Adrenal gland (tissue), 19 donors: ENCODE measurements at places on chromosomes 2 and 18. TPM values are rescaled to one million over a fixed set of nuclear protein-coding genes. Genes with fewer than 3 reads are reported as not detected.

CHRNA1 gene
- not detected for total RNA-seq

SCN2A gene
- 0.72 TPM for total RNA-seq

PLGLB2 gene
- 2.9 TPM for total RNA-seq

DNA sequence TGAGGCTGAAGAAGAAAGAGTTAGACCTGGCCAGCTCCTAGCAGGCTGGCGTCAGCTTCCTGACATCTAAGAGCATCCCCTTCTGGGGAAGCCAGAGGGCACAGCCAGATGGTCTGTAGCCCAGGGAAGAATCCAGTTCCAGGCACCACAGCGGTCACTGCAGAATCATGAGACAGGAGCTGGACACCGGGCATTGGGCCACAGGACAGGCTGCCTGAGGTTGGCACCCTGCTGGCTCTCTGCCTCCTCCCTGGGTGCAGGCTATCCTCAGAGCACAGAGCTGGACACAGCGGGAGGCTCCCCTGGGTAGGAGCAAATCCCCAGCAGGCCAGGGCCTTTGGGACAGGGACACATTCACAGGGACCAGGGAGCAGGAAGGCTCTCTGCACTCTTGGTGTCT is 19.8 kb upstream of the ATOH8 start:
- H3K27me3 ChIP-seq, result no peaks in the 10 kb centered on the region
- H3K27ac ChIP-seq, result no peak overlapping the region
- no peak overlapping the region for H3K4me3 ChIP-seq
- DNase-seq, result no peak

GRCh38 chr2:53498210-53498609 is 269.4 kb upstream of the CHAC2 start:
- H3K4me3 ChIP-seq, result no peak overlapping the region
- no peak for DNase-seq
- no peaks in the 10 kb centered on the region for H3K36me3 ChIP-seq
- no peaks in the 10 kb centered on the region for H3K4me1 ChIP-seq
- no peak overlapping the region for H3K27ac ChIP-seq
- no peaks in the 10 kb centered on the region for H3K27me3 ChIP-seq

STAT4 gene
- total RNA-seq, result 1.5 TPM

DNA sequence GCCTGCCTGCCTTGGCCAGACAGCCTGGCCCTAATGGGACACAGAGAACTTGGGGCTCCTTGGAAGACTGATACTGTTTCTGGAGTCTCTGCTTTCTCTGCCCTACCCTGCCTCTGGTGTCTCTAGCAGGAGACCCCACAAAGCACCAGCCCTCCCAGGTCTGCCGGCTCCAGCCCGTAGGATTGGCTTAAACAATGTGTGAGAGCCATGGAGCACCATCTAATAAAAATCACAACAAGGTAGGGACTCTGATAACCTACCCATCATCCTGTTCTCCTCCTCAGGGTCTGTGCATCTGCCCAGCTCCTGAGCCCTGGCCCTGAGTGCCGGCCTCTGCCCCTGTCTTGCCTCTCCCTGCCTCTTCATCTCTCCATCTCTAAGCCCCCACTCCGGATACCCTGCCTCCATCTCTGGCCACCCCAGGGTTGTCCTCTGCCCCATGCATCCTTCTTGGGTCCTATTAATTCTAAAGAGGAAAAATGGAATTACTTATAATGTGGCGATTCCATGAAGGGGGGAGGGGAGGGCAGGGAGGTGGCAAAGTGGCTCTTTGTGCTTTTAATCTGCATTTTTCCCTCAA is 1.2 kb upstream of the ECEL1 start:
- H3K36me3 ChIP-seq, result no peaks in the 10 kb centered on the region
- peaks cover 7% of the 10 kb centered on the region for H3K4me1 ChIP-seq
- no peak overlapping the region for H3K27ac ChIP-seq

EFHD1 gene
- 2.9 TPM for total RNA-seq

- peaks cover 8% of the 10 kb centered on the region for H3K4me1 ChIP-seq
- H3K27ac ChIP-seq, result no peak overlapping the region
- H3K27me3 ChIP-seq, result no peaks in the 10 kb centered on the region
These were observed 71.6 kb upstream of the CHRNA1 start for GRCh38 chr2:174835797-174836255.

GRCh38 chr2:197884252-197884651 is 79.9 kb downstream of the PLCL1 start:
- no peaks in the 10 kb centered on the region for H3K36me3 ChIP-seq
- H3K27me3 ChIP-seq, result no peaks in the 10 kb centered on the region
- no peaks in the 10 kb centered on the region for H3K4me1 ChIP-seq
- DNase-seq, result no peak
- no peak overlapping the region for H3K27ac ChIP-seq

DNA sequence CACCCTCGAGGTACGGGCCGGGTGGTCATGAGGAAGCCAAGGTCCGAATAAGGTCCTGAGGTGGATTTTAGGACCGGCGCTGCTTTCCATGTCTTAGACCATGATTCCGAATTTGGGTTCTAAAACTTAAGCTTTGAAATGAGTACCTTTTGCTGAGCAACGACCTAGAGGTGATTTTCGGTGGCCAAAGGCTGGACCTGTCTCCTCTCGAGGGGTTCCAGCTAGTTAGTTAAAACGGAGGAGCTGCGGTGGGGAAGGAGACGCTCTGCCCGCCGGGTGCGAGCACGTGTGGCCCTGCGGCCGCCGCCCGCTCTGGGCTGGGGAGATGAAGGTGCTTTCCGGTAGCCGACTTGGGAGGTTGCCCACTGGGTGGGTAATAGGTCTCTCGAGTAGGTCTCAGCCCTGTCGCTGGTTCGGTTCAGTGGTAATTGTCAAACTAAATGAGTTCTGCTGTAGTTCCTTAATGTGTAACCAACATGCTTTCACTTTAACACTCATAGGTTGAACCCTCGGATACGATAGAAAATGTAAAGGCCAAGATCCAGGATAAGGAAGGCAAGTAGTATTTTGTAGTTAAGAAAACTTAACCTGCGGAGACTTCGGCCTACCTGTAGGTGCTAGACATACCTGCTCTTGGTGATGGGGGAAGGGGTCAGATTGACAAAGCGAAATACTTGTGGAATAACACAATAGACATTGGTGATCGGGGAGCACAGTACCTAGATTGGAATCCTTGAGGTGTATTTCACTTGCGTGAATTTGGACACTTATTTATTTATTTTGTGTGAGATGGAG is 572 bp downstream of the RPS27A start:
- DNase-seq, result peak; percentile 56
- H3K4me3 ChIP-seq, result peak overlapping the region; percentile 98
- H3K4me1 ChIP-seq, result peaks cover 9% of the 10 kb centered on the region

DNA sequence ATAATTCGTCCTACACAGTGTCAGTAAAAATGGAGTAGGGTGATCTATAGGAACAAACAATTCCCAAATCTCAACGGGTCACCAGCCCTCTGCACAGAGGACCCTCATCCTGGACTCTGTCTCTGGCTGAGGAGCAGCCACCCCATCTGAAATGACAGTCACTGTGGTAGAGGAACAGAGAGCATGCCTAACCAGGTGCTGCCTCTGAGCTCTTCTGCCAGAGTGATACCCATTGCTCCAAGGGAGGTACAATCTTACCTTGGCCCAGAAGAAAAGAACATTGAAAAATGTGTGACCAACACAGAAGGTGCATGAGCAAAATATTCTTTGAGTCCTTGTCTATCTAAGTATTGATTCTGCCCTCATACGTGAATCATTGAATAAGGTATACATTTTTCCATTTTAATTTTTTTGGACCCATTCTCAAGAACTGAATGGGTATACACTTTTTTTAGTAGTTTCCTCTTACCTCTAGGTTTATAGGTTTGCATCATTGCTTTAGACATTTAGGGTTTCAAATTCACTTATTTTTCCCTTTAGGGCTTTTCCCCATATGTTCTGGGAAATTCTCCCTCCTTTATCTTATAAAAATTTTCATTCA is 8.7 kb downstream of the SP140 start:
- no peaks in the 10 kb centered on the region for H3K4me1 ChIP-seq
- no peak overlapping the region for H3K27ac ChIP-seq
- no peaks in the 10 kb centered on the region for H3K27me3 ChIP-seq
- H3K36me3 ChIP-seq, result no peaks in the 10 kb centered on the region

GRCh38 chr2:23100406-23100805 is 284.6 kb upstream of the KLHL29 start:
- H3K36me3 ChIP-seq, result no peaks in the 10 kb centered on the region
- no peak overlapping the region for H3K4me3 ChIP-seq
- no peak overlapping the region for H3K27ac ChIP-seq
- no peak for DNase-seq
- no peaks in the 10 kb centered on the region for H3K27me3 ChIP-seq

DNA sequence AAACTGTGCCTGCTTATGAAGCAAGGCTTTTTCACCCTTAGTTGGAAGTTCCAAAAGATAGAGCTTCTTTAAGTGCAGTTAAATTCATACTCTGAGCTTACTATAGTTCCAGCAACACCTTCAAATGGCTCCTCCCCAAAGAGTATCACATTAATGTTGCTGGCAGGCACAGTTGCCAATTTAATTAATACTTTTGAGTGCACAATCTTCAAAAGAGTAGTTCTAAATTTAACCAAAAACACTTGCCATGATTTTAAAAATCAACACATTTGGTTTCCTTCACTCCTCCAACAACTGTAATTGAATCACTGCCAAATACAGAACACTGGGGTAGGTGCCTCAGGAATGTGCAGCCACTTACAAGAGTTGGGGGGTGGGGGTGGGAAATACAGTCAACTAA is 150.6 kb upstream of the UBE2E3 start:
- no peak overlapping the region for H3K27ac ChIP-seq
- H3K27me3 ChIP-seq, result no peaks in the 10 kb centered on the region
- no peaks in the 10 kb centered on the region for H3K36me3 ChIP-seq
- H3K4me3 ChIP-seq, result no peak overlapping the region

DNA sequence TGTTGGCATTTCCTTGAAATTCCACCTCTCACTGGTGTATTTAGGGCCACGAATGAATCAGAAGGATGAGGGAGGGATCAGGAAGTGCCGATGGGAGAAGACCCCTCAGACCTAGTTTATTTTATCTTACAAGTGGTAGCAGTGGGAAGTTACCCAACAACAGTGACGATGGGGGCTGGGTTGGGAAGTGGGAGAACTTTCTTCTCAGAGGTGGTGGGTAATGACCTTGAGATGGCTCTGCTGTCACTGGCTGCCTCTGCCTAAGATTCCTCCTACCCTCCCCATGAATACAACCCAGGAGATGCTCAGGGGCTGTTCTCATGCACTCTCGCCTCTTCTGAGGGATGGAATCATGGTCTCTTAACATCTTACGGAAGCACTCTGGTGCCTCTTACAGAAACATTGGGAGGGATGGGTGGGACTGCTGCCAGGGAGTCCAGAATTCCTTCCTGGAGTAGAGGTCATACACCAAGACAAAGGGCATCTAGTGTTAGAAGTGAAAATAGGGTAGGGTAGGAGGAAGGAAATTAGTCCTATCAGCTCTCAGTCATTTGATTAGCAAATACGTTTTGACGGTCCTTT is 58.5 kb upstream of the TXNDC2 start:
- H3K4me3 ChIP-seq, result no peak overlapping the region
- H3K4me1 ChIP-seq, result peaks cover 49% of the 10 kb centered on the region
- H3K36me3 ChIP-seq, result no peaks in the 10 kb centered on the region
- no peak for DNase-seq

GRCh38 chr2:215460682-215461382 is 25.0 kb upstream of the FN1 start:
- peak; percentile 24 for DNase-seq
- H3K27ac ChIP-seq, result no peak overlapping the region
- no peaks in the 10 kb centered on the region for H3K27me3 ChIP-seq
- no peaks in the 10 kb centered on the region for H3K36me3 ChIP-seq
- peaks cover 17% of the 10 kb centered on the region for H3K4me1 ChIP-seq

DNA sequence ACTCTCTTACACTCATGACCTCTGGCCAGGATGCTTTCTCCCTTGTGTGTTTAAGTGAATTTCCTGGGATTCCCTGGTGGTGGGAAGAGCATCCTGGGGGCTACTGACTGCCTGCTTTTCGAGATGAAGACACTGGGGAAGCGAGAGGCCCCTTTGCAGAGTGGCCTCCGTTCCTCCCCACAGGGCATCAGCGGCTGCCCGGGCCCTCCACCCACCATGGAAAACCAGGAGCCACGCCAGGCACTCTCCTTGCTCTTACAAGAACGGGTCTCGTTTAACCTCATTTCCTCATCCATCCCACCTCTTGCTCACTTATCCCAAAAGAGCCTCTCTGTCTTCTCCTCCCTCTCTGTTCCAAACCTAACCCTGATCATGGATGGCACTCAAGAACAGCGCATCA is 17.8 kb downstream of the CHST10 start:
- no peak overlapping the region for H3K27ac ChIP-seq
- H3K27me3 ChIP-seq, result no peaks in the 10 kb centered on the region
- no peak for DNase-seq
- no peaks in the 10 kb centered on the region for H3K36me3 ChIP-seq
- H3K4me1 ChIP-seq, result no peaks in the 10 kb centered on the region
- H3K4me3 ChIP-seq, result no peak overlapping the region

GRCh38 chr2:226564667-226565066 is 235.0 kb downstream of the IRS1 start:
- H3K4me3 ChIP-seq, result no peak overlapping the region
- H3K27me3 ChIP-seq, result no peaks in the 10 kb centered on the region
- no peaks in the 10 kb centered on the region for H3K36me3 ChIP-seq
- no peak overlapping the region for H3K27ac ChIP-seq
- no peaks in the 10 kb centered on the region for H3K4me1 ChIP-seq
- no peak for DNase-seq

- no peak overlapping the region for H3K4me3 ChIP-seq
- H3K27ac ChIP-seq, result no peak overlapping the region
- H3K4me1 ChIP-seq, result peaks cover 10% of the 10 kb centered on the region
- H3K36me3 ChIP-seq, result no peaks in the 10 kb centered on the region
- DNase-seq, result no peak
- H3K27me3 ChIP-seq, result no peaks in the 10 kb centered on the region
These were observed 468.2 kb downstream of the EPHA4 start for GRCh38 chr2:221103930-221104329.

GRCh38 chr2:157559061-157559460 is 69.6 kb downstream of the ACVR1C start:
- no peaks in the 10 kb centered on the region for H3K27me3 ChIP-seq
- no peaks in the 10 kb centered on the region for H3K36me3 ChIP-seq
- DNase-seq, result no peak
- no peak overlapping the region for H3K4me3 ChIP-seq

GRCh38 chr2:120344214-120344975 is 1.5 kb upstream of the INHBB start:
- peaks cover 40% of the 10 kb centered on the region for H3K27me3 ChIP-seq
- no peak for DNase-seq
- H3K36me3 ChIP-seq, result no peaks in the 10 kb centered on the region
- peaks cover 22% of the 10 kb centered on the region for H3K4me1 ChIP-seq
- no peak overlapping the region for H3K27ac ChIP-seq
